ENCODE measurements at places on chromosomes 2 and 18.

- DNase-seq, result no peak
These were observed at the start of gene MYOM1 for GRCh38 chr18:3219631-3220335. Gene MYOM1 (minus strand): TSS chr18:3219968. CDS start chr18:3215223, 4,745 bp downstream.

DNA sequence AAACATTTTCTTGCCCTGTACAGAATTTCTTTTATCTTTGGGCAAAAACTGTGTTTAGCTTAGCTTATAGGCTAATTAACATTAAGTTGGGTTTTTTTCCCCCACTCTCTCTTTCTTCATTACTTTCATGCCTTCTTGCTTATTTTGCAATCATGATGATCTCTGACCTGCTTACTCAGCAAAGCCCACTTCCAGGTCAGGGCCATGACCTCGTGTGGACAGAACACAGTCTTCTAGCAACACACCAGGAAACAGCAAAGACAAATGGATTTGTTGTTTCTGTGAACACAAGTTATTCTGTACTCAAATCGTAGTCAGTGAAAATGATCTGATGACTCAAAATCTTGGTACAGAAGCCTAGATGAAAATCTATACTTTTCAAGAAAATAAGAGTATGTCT lies 60.7 kb downstream of the SPATS2L start:
- DNase-seq, result no peak

DNA sequence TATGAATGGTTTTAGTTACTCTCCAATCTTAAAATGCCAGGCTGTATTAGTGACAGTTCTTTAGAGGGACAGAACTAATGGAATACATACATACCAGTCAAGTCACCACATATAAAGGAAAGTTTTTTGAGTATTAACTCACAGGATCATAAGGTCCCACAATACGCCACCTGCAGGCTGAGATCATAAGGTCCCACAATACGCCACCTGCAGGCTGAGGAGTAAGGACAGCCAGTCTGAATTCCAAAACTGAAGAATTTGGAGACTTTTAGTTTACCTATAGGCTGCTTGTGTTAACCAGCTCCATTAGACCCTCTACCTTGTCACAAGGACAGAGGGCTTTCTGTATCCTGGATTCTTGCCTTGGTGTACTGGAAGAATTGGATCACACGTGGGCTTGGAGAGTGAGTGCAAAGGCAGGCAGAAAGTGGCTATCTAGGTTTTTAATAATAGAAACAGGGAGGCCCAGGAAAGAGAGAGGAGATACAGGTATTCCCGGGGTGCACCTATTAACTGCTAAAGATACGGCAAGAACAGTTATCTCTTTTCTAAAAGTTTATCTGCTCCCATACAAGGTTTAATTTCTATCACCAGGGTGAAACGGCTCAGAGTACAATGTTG lies 234.9 kb upstream of the CYRIA start:
- DNase-seq, result no peak

DNA sequence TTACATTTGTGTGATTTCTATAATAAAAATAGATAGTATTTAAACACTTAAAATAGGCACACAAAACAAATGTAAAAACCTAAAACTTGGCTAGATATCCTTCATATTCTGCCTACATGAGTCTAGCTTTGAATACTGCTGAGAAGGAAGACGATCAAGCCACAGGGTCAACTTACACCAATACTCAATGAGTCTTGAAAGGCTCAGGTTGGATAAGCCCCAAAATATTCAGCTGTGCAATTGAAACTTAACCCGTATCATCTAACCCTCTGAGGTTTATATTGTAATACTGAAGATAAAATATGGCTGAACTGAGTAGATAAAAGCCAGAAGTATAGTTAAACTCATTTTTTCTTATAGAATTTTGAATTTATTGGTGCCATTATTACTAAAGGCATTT lies 313.0 kb upstream of the NRXN1 start:
- DNase-seq, result no peak

DNA sequence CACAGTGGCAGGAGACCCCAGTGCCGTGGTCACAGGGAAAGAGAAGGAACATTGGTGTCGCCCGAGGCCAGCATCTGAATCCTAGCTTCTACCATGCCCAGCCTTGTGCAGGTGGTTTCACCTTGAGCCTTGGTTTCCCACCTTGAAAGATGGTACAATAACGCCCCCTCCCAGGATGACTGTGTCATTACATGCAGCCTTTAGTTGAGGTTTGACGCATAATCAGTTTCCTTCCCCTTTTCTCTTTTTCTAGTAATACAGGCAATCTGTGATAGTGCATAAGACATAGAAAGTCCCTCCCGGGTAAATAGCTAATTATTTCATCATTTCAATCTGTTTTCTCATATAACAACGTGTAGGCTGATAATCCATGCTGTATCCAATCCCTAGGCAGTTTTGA lies 29.8 kb upstream of the ZNF407 start:
- no peak for DNase-seq

GRCh38 chr18:61236356-61237057 lies 96.7 kb upstream of the CDH20 start:
- no peak for DNase-seq

GRCh38 chr2:68877079-68877772 lies 6.0 kb upstream of the BMP10 start:
- DNase-seq, result no peak

DNA sequence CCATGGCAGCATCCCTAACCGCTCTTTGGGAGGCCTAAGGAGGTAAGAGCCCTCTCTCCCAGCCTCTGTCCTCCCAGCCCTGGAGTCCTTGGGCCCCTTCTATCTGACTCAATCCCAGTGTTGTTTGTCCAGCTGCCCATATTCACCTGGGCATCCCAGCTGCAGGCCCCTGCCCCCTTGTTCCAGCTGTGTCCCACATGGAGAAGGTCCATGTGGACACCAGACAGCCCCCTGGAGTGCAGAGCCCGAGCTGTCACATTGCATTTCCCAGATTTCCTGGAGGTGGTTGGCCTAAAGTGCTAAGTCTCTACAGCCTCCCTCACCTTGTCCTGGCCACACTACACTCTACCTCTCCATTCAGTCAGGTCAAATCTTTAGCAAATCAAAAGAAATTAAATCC lies 42.5 kb downstream of the PSD4 start:
- DNase-seq, result no peak

- peak; percentile 93 for DNase-seq
These were observed at the start of gene TMEM17 for GRCh38 chr2:62505750-62506420. Gene TMEM17 (minus strand): TSS chr2:62506195. CDS start chr2:62506129, 66 bp downstream.

- no peak for DNase-seq
These were observed 41.4 kb upstream of the TMEFF2 start for GRCh38 chr2:192236136-192236535.

DNA sequence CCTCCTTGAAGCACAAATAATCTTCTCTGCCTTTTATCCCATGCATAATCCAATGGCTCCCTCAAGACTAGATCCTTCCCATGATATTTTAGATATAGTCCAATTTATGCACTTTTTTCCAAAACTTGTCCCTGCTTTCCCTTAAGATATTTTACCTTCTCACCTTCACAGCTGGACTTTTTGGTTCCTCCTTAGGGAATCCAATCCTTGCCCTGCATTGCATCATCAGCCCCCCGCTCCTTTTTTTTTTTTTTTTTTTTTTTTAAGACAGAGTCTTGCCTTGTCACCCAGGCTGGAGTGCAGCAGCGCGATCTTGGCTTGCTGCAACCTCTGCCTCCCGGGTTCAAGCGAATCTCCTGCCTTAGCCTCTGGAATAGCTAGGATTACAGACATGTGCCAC lies 250.6 kb downstream of the DOK6 start:
- no peak for DNase-seq

- DNase-seq, result no peak
These were observed 19.0 kb downstream of the CABYR start for GRCh38 chr18:24157855-24158254.

- no peak for DNase-seq
These were observed 17.5 kb downstream of the C1D start for GRCh38 chr2:68045342-68045741.

DNA sequence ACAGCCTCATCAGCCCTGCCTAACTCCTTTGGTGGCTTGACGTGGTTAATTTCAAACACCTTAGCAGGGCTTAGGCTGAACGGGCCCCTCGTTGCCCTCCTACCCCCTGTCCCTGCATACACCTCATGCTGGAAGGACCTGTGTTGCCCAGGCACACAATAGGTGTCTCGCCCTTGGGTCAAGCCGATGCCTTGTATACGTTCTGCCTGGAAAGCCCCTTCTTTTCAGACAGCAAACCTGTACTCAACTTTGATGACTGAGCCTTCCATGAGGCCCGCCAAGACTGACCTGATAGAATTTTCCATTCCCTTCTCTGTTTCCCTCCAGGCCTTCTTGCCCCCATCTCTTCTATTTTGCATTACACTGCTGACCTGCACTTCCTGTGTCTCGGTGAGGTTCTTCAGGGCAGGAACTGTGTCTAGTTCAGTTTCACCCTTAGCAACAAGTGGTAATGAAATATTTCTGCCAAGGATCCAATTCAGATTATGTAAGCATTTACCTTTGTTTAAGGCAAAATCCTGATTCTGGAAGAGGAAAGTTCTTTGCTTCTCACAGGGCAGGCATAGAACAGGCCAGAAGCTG lies 7.9 kb downstream of the GREB1 start:
- DNase-seq, result no peak

- no peak for DNase-seq
These were observed 5.6 kb downstream of the ATP5MC3 start for GRCh38 chr2:175175896-175176295.
